WTC11 (cell line): ENCODE measurements at places on chromosomes 7 and 10.

DNA sequence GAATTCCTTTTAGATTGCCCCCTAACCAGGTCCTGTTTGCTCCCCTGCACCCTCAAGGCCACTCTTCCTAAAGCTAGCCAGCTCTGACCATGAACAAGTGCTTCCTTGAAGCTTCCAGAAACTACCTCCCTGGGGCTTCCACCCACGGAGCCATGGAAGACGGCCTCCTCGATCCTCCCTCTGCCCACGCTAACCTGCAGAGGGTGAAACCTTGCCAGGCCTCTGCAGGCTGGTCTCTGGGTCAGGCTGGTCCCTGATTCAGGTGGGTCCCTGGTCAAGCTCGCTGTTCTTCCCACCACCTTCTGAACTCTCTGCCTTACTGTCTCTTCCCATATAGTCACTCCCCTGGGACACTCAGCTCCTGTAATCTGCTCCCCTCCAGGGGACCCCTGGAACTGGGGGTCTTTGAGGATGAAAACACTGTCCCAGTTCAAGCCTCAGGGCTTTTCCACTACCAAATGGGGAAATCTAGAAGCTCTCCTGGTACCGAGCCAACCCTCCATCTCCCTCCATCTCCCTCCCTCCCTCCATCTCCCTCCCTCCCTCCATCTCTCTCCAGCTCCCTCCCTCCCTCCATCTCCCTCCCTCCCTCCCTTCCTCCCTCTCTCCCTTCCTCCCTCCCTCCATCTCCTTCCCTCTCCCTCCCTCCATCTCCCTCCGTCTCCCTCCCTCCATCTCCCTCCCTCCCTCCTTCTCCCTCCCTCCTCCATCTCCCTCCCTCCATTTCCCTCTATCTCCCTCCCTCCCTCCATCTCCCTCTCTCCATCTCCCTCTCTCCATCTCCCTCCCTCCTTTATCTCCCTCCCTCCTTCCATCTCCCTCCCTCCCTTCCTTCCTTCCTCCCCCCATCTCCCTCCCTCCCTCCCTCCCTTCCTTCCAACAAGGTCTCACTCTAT, 2.9 kb downstream of the MLXIPL start:
- peaks cover 22% of the 10 kb centered on the region for H3K27me3 ChIP-seq
- H3K4me1 ChIP-seq, result peaks cover 11% of the 10 kb centered on the region
- no peak overlapping the region for H3K4me3 ChIP-seq
- H3K36me3 ChIP-seq, result no peaks in the 10 kb centered on the region

- no peaks in the 10 kb centered on the region for H3K27me3 ChIP-seq
- no peaks in the 10 kb centered on the region for H3K36me3 ChIP-seq
- DNase-seq, result no peak
- H3K4me3 ChIP-seq, result no peak overlapping the region
- H3K27ac ChIP-seq, result no peak overlapping the region
Measured at GRCh38 chr7:120181499-120181898, 91.5 kb upstream of the KCND2 start.

- peaks cover 17% of the 10 kb centered on the region for H3K4me1 ChIP-seq
- no peak overlapping the region for H3K4me3 ChIP-seq
- H3K36me3 ChIP-seq, result no peaks in the 10 kb centered on the region
Measured at GRCh38 chr10:63318491-63318890, 147.3 kb downstream of the JMJD1C start.

DNA sequence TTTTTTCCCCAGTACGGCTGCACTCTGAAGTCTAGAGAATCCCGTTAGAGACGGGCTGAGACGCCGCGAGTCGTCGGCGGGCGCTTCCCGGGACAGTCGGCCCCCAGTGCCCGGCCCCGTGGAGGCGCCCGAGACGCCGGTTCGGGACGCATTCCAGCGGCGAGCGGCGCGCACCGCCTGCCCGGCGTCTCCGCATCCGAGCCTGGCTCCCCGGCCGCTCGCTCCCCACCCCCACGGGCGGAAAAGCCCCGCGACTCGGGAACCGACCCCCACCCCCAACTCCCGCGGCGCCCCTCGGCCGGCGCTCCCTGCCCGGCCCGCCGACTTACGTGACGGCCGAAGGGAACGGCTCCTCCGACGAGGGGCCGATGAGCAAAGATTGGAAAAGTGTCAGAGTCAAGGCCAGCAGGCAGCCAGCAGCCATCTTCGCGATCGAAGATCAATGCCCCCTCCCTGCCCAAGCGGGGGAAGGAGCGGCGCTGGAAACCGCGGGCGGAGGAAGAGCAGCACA, 486 bp downstream of the CACNA2D1 start:
- peak overlapping the region; percentile 87; the same call in 1 of the 2 replicates for H3K27ac ChIP-seq
- H3K36me3 ChIP-seq, result no peaks in the 10 kb centered on the region
- peak; percentile 63 for DNase-seq
- H3K4me3 ChIP-seq, result peak overlapping the region; percentile 96

DNA sequence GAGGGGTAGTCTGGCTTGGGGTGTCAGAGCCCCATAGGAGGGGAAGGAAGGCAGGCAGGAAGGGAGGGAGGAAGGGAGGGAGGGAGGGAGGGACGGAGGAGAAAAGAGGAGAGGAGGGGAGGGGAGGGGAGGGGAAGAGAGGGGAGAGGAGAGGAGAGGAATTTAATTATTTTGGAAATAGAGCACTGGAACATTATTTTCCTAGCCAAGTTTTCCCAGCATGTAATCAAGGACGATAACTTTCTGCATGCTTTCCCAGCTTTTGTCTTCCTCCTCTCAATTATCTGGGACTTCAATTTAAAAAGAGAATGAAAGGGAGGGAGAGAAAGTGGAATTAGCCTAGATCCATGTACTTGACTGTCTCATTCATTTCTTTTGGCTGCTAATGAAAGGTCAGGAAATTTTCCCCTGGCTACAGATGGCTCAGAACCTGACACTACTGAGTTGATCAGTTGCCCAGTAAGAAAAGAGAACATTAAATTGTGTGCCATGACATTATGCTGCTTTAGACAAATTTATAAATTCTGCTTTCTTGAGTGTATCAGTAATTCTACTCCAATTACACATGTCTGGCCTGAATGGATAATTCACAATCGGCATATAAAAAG, 148.8 kb downstream of the LRRC4 start:
- no peak for DNase-seq
- peaks cover 46% of the 10 kb centered on the region for H3K4me1 ChIP-seq
- H3K36me3 ChIP-seq, result no peaks in the 10 kb centered on the region
- H3K27ac ChIP-seq, result no peak overlapping the region

- DNase-seq, result no peak
- peaks cover 13% of the 10 kb centered on the region for H3K4me1 ChIP-seq
- peaks cover 4% of the 10 kb centered on the region; the same call in 1 of the 2 replicates for H3K36me3 ChIP-seq
- no peak overlapping the region for H3K27ac ChIP-seq
Measured at GRCh38 chr7:150823484-150824126, 23.0 kb downstream of the TMEM176A start.

DNA sequence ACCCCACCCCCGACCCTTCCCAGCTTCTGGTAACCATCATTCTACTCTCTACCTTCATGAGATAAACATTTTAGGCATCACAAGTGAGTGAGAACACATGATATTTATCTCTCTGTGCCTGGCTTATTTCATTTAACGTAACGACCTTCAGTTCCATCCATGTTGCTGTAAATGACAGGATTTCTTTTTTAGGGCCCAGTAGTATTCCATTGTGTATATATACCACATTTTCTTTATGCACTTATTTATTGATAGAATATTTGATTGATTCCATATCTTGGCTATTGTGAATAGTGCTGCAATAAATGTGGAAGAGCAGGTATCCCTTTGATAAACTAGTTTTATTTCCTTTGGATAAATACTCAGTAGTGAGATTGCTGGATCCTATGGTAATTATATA, 112.7 kb downstream of the CREB5 start:
- no peaks in the 10 kb centered on the region for H3K27me3 ChIP-seq
- H3K4me3 ChIP-seq, result no peak overlapping the region
- H3K27ac ChIP-seq, result no peak overlapping the region
- DNase-seq, result no peak
- H3K4me1 ChIP-seq, result peaks cover 7% of the 10 kb centered on the region
- H3K36me3 ChIP-seq, result no peaks in the 10 kb centered on the region

DNA sequence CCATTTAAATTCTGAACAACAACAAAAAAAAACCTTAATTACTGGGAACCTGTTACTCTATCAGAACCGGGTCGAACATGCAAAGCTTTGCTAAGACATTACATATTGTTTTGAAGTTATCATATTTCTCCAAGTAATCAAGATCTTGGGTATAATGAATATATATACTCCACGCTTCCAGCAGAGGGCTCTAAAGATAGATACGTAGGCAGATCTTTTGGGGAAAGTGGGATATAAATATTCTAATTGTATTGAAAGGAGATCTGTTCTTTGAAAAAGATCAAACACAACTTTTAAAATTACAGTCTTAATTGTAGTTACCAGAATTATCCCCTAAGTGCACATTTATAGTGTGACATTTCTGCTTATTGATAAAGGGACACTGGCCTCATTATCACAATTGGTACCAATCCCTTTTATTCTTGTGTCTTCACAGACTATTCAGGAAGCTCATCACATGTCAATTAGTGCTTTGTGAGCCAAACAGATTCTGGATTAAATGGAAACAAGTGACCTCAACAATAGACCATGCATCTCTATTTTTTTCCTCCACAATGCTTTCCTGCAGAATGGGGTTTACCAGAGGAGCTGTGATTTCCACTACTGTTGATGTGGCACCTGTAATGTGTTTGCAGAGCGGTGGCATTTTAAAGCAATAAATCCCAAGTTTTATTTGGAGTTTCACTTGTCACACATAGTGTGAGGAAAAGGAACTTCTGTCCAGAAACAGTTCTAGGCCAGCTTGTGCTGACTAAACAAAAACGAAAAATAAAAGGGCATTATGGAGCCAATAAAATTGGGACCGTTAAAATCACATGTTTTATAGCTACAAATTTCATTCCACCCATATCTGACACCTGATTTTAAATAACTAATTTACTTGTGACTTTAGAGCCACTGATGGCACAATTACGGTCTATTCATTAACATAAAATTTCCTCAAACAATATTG, 122.4 kb downstream of the CTTNBP2 start:
- no peaks in the 10 kb centered on the region for H3K4me1 ChIP-seq
- no peaks in the 10 kb centered on the region for H3K27me3 ChIP-seq
- H3K4me3 ChIP-seq, result no peak overlapping the region
- H3K27ac ChIP-seq, result no peak overlapping the region
- DNase-seq, result no peak
- H3K36me3 ChIP-seq, result peaks cover 18% of the 10 kb centered on the region

DNA sequence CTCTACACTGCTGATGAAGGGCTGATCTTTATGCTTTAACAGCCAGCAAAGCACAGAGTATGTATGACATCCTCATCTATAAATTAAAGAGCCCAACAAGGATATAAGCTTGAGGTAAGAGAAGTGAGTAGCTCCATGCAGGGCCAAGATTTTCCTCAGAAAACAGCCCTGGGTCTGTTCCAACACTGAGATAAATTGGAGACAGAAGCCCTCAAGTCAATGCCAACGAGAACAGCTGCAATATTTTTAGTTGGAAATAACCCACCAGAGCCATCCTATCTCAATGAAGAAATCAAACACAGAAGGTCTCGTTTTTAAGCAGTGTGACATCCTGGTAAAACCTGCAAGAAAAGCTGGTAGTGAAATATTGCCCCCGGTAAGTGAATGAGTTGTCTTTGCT, 297.0 kb upstream of the AUTS2 start:
- H3K36me3 ChIP-seq, result no peaks in the 10 kb centered on the region
- no peak for DNase-seq
- no peak overlapping the region for H3K4me3 ChIP-seq

DNA sequence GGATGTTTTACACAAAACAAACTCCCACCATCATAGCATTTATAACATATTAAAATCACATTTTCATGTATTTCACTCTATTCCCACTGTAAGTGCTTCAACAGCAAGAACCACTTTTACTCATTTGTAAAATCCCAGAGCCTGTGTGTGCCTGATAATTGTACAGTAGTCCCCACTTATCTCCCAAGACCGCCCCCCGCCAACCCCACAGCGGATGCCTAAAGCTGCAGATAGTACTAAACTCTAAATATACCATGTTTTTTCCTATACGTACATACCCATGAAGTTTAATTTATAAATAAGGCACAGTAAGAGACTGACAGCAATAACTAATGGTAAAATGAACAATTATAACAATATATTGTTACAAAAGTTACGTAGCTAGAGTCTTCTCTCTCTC, 33.5 kb downstream of the EZH2 start:
- DNase-seq, result no peak
- H3K4me3 ChIP-seq, result no peak overlapping the region
- H3K4me1 ChIP-seq, result peaks cover 58% of the 10 kb centered on the region
- H3K27me3 ChIP-seq, result no peaks in the 10 kb centered on the region
- no peak overlapping the region for H3K27ac ChIP-seq

DNA sequence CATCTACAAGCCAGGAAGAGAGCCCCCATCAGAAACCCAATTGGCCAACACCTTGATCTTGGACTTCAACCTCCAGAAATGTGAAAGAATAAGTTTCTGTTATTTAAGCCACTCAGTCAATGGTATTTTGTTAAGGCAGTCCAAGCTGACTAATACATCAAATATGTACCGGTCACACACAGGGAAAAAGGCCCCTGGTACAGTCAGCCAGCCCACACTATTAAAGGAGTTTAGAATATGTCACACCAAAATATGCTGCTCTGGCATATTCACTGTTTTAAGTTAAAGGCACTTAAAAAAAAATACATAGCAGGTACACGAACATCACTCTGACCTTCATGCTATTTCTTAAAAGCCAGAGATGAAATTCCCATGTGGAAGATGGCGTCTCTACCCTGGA, 15.2 kb upstream of the CDCA7L start:
- no peak overlapping the region for H3K27ac ChIP-seq
- 0 out of 2 replicates have a peak, but pooled peaks cover 1% of the 10 kb centered on the region for H3K4me1 ChIP-seq
- no peak for DNase-seq
- H3K4me3 ChIP-seq, result no peak overlapping the region

DNA sequence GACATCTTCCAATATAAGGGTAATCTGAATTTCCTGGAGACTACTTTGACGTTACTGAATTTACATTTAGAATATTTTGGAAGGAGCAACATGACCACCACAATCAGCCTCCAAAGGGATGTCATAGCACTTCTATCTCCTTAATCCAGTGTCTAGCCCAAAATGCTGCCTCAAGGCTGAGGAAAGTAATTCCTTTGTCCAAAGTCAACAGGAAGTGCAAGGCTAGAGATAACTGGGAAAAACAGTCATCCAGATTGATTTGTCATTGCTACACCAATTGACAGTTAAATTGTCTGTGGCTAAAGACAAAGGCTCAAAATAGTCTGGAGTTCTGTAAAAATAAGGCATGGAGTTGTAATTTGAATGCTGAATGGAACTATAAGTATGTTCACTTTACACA, 3.9 kb upstream of the TFPI2 start:
- no peak overlapping the region for H3K4me3 ChIP-seq
- no peaks in the 10 kb centered on the region for H3K36me3 ChIP-seq

DNA sequence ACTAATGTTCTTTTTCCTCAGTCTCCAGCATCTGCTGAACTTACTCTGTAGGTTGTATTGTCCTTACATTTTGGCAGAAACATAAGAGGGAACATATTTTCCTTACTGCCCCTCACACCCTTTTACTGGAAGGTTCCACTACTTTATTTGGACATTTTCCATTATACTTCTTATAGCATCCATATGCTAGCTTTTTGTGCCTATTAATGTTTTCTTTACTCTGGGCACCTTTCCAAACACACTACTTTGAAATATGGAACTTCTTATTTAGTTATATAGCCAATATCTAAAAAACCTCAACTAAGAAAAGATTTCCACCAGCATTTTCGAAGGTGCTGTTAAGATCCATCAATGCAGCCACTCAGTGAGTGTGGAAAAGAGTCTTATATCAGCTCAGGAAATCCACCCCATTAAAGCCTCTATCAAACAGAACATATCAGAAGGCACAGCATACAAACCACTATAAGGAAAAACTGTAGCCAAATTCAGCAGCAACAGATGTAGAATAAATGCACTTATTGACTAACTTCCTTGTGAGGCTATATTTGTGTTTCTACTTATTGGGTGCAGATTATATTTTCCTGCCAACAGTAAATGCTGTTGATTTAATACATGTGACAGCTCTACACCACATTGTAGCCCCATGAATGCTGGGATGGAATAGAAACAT, 272.5 kb upstream of the SEMA3E start:
- H3K4me3 ChIP-seq, result no peak overlapping the region
- peaks cover 8% of the 10 kb centered on the region; the same call in 1 of the 2 replicates for H3K4me1 ChIP-seq
